ENCODE measurements at places on chromosomes 1 and 21. TPM values are rescaled to one million over a fixed set of nuclear protein-coding genes. Genes with fewer than 3 reads are reported as not detected.

The SLC1A7 gene
- 0.41 TPM for polyA plus RNA-seq

The EXTL1 gene
- 4.2 TPM for polyA plus RNA-seq

The PLD5 gene
- 1.4 TPM for polyA plus RNA-seq

The SLC6A9 gene
- polyA plus RNA-seq = 5.1 TPM

DNA sequence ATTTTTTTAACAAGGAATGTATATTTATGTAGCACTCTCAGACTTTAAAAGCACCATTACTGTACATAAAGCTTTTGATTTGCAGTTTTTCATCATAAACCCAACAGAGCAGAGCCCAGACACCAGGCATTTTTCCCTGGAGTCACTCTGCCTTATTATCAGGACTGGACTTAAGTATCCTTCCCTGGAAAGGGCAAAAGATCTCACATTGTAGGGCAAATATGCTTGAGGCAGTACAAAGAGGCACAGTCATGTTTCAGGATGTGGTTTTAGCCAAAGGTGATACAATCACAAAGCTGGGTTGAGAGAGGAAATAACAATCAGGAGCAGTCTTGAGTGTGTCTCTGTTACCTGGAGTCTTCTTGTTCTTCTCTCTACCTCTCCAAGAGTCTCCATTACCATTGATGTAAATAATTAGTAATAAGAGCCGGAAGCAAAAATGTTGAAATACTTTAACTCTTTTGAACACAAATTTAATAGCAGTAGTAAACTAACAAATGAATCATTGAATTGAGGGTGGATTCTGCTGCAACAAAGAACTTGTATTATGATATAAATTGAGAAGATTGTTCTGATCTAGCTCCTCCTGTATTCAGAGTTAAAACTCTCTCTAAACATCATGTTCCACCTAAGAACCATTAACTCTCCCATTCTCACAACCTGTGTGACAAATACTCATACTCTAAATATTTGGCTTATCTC lies 160.5 kb downstream of the LTN1 start:
- DNase-seq = no peak

GRCh38 chr1:117150316-117150715 lies 28.8 kb upstream of the TRIM45 start:
- DNase-seq = no peak

DNA sequence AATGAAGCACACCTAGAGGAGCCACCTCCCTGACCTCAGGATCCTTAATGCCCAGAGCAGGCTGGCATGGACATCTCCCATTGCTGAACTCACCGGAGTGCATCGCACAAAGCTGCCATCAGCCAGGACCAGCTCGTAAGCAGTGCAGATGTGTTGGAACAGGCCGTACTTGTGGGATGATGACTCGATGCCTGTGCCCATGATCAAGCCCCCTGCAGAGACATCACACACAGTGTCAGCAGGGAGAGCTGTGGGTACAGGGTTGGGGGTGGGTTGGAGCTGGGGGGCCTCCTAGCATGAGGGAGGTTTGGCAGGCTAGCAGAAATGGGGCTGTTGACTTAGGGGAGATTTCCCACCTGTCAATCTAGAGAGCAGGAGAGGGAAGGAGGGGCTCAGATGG lies 12.0 kb downstream of the DHCR24 start:
- no peak for DNase-seq

DNA sequence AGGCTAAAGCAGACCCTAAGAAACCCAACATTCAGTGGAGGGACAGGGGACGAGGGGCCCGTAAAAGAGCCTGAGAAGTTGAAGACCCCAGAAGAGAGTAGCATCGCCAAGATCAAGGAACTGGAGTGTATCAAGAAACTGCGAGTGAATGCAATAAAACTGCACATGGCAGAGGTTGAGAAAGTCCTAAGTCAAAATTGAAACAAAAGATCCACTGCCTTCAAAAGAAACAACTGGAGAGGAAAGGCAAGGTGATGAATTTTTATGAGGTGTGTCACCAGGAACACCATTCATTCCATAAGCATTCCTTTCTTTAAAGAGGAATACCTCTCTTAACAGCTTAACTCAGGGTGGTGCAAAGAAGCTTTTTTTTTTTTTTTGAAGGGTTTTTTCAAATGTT lies 38.3 kb upstream of the ADORA3 start:
- DNase-seq = no peak

DNA sequence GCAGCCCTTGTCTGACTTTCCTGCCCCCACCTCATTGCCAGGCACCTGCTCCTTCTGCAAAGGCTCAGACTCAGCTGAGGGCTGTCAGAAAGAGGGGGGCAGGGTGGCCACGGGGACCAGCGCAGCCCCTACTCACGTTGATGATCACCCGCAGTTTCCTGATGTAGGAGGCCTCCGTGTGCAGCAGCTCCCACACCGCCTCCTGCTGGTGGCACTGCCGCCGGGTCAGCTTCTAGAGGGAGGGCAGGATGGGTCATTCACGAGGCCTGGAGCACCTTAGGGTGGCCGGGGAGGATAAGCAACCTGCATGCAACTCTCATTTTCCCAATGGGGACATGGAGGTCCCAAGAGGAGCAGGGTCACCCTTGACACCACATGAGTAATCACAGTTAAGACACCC lies 6.4 kb upstream of the TNFRSF25 start:
- no peak for DNase-seq

DNA sequence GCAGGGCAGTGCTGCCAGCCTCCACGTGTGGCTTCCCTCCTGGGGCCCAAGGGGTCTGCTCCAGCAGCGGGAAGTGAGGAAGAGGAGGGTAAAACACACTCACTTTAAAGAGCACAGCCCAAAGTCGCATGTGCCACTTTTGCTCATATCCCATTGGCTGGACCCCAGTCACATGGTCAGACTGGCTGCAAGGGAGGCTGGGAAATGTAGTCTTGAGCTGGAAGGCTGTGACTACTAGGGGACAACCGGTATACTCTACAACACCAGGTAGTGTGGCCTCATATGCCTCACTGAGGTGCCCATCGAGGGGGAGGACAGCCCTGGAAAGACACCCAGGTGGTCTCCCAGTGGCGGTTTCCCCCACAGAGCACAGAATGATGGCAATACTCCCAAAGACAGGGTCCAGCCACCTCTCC lies 45.2 kb downstream of the CAMK2N1 start:
- no peak for DNase-seq

GRCh38 chr1:30329802-30330557 lies 393.4 kb downstream of the MATN1 start:
- no peak for DNase-seq

DNA sequence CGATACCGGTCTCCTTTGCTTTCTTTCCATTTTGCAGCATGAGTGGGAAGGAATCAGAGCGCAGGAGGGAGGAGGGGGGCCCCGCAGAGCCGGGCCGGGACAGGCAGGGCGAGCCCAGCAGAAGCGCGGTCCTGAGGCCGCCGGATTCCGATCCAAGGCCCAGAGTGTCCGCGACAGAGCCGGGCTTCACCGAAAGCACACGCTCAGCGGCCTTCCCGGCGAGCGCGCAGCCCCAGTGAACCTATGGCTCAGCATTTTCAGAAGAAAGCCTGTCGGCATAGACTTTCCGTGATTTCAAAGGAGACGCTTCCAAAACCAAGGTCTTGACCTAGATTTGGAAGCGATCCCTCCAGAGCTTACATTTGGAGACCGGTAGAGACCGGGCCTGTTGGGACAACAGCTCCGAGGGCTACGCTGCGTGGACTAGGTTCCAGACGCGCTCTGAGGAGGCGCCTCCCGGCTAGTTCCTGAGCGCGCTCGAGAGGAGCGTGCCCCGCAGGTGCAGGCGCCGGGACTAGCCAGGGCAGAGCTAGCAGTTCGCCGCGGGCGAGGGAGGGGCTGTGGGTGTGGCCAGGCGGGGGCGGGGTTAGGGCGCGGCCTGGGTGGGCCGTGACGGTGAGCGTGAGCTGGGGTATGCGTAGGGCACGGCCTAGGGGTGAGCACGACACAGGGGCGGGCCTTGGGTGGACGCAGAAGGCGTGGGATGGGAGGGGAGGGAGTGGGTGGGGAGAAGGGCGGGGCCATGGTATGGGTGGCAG lies 27.8 kb upstream of the PRSS38 start:
- peak; percentile 77 for DNase-seq
